AG04449 (cell line): ENCODE measurements at places on chromosomes 5 and 9.

- DNase-seq, result no peak
Measured at GRCh38 chr9:124897570-124898460, 35.9 kb downstream of the ARPC5L start.

- no peak for DNase-seq
Measured at GRCh38 chr9:123591283-123591682, 235.3 kb downstream of the CRB2 start.

GRCh38 chr5:1080432-1080831 is 31.4 kb downstream of the SLC12A7 start:
- DNase-seq, result no peak

GRCh38 chr9:128011071-128011817 is 30.5 kb upstream of the EEIG1 start:
- DNase-seq, result no peak

- DNase-seq, result no peak
Measured at GRCh38 chr5:167051402-167051768, 1240.1 kb upstream of the WWC1 start.

DNA sequence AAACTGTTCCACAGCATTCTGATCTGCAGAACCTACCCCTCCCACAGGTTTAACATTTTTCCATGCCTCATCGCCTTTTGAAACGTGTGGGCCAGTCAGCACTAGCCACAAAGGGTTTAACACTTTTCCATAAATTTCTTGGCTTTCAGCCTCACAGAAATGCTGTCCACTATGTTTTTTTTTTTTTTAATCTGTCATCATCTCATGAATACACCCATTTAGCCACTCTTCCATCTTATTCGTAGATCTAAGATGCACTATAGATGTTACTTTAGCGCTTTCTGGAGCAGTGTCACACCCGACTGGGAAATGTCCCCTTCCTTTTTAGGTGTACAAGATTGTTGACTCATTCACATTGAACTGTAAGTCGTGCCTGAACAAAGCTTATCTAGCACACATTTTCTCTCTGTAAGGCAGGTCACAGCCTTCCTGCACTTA is 62.3 kb downstream of the GCNT1 start:
- DNase-seq, result no peak

- DNase-seq, result no peak
Measured at GRCh38 chr5:60585618-60586017, 114.3 kb downstream of the DEPDC1B start.

- DNase-seq, result no peak
Measured at GRCh38 chr9:129868872-129869486, 33.7 kb downstream of the USP20 start.

- DNase-seq, result no peak
Measured at GRCh38 chr9:14350754-14351153, 36.8 kb upstream of the NFIB start.

- DNase-seq, result no peak
Measured at GRCh38 chr5:68426586-68426985, 211.0 kb downstream of the PIK3R1 start.

GRCh38 chr5:145008876-145009530 is 826.1 kb downstream of the PRELID2 start:
- no peak for DNase-seq

- DNase-seq, result no peak
Measured at GRCh38 chr5:10266137-10266536, 16.1 kb downstream of the CCT5 start.

DNA sequence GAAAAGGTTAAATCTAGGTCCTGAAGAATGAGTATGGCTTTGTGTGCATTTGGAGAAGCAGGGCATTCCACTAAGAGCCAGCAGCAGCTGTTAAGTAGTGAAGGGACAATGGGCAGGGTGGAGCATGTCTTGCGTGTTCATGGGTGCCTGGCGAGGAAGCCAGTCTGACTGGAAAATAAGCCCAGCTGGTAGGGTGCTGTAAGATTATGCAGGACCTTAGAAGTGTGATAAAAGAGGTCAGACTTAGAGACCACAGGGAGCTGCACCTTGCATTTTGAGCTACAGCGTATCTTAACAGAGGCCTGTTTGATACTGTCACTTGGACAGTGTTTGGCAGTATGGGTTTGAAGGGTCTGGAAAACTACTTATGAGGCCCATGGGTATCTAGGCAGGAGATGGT is 131.7 kb upstream of the ELL2 start:
- DNase-seq, result no peak

GRCh38 chr9:95678759-95679158 is 162.0 kb upstream of the PTCH1 start:
- no peak for DNase-seq

DNA sequence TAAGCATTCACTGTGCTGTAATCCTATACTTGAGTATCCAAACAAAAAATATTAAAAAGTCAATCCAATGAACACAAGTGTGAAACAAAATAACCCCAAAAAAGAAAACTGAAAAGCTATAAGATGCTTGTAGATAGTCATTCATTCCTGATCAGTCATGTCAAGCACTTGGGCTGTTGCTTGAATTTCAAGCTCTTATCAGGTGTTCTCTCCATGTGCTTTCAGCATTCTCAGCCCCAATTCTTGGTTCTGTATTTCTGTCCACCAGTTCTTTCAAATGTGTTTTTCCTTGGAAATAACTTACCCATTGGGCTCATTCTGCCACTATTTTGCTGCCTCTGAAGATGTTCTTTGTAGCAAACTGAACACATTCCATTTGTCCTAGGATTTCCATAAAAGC is 4.7 kb downstream of the ZFAND5 start:
- DNase-seq, result no peak

GRCh38 chr5:36877667-36878391 is 1.3 kb downstream of the NIPBL start:
- DNase-seq, result no peak

DNA sequence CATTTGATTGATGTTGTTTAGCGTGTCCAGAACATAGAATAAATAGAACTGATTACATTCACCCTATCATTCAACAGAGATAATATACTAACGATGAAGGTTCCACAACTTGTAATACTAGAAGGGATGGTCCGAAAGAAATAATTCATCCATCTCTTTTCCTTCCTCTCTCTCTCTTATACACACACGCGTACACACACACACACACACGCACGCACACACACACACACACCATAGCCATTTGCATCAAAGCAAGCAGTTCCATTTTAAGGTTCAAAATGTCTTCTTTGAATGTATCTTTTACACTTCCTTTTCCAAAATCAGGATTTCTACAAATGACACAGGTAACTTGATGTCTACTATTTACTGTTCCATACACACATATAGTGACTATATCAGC is 887 bp downstream of the GDA start:
- DNase-seq, result no peak

DNA sequence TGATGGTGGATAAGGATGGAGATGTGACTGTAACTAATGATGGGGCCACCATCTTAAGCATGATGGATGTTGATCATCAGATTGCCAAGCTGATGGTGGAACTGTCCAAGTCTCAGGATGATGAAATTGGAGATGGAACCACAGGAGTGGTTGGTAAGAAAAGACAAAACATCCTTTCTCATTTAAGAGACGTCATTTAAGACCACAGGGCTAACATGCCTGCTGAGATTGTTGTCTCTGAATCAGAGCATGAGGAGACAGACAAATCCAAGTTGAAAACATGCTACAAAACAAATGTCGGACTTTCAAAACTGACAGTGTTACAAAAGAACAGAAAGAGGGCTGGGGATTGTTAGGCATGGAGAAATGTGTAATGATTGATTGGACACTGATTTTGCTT is 4.6 kb downstream of the CCT5 start:
- DNase-seq, result no peak

DNA sequence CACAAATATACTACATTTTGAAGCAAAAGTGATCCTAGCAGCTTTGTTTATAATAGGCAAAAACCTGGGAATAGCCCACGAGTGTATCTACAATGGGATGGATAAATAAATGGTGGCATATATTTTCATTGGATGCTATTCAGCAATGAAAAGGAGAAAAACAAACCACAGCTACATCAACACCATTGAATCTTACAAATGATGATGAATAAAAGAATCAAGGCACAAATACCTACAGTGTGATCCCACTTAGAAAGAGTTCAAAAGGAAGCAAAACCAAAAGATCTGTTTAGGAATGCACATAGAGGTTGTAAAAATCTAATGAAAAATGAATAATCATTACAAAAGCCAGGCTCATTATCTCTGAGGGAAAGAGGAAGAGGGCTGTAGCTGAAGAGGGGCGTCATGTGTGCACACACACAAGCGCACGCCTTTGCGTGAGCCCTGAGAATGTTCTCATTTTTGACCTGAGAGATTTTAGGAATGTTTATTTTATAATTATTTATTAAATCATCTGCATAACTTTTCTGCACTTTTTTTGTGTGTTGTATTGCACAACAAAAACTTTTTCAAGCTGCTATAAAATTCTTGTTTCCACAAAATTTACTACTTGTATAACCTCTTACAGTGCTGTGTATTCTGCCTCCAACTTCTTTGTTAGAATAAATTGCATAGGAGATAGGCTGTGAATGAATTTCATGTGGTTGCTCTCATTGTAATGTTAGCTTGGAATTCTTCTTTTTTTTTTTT is 5.9 kb upstream of the RHOBTB3 start:
- DNase-seq, result no peak

DNA sequence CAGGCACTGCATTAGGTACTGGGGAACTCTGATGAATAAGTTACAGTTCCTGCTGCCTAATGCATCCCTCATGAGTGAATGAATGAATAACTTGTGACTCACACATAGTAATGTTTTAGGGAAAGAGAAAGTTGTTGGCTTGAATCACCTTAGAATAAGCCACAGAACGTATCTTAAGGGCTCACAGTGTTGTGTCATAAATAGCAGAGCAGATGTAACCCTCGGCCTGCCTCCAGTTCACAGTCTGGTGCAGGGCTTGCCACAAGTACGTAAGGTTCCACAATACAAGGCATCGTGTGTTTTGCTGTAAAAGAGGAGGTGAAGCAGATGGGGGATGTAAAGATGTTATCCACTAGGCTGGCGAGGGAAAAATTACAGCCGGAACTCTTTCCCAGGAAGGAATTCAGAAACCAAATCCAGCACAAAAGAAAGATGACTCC is 218.7 kb downstream of the TRPM3 start:
- peak; percentile 99 for DNase-seq

DNA sequence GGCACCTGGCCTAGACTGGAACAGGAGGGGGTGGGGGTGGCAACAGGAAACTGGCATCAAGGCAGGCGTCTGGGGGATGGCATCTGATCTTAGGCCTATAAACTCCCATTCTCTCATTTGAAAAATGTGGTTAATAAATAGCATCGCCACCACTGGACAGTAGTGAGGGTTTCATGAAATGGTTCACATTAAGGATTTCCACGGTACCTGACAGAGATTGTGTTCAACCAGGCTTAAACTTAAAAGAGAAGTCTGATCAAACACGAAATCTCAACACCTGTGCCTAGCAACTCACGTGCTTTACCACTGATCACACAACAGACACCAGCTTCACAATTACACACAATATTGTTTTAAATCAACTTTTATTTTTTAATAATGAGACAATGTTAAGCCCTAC is 3.0 kb downstream of the DENND1A start:
- no peak for DNase-seq

DNA sequence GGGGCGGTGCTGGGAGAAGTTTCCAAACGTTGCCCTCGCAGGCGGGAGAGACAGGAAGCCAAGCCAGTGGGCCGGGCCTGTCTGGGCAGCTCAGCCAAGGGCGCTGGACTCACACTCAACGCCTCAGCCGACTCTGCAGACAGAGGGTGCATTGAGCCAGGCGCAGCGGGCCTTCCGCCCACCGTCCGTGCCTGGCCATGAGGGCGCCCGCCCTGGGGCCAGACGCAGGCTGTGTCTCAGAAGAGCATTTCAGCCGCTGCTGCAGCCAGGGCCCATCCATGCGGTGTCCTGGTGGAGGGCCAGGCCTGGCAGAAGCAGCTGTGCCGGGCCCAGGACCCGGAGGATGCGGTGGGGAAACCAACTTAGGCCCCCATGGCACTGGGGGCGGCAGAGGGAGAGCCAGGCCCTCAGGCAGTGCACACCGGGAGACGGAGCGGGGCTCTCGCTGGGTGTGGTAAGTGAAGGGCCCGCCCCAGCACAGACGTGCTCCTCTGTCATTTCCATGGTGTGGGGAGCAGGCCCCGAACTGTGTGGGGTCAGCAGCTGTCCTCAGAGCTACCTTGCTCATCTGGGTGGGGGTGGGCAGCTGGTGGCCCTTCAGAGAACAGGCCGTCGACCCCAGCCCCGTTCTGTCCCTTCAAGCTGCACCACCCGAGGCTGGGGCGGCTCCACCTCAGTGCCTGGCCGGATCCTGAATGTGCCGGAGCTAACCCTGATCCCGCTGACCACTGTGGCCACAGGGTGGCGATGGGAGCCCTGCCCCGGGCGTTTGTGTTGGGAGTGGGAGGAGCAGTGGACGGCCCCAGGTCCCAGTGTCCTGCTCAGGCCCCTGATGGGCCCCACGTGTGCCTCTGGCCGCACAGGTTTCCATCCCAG is 18.0 kb downstream of the DNLZ start:
- no peak for DNase-seq

DNA sequence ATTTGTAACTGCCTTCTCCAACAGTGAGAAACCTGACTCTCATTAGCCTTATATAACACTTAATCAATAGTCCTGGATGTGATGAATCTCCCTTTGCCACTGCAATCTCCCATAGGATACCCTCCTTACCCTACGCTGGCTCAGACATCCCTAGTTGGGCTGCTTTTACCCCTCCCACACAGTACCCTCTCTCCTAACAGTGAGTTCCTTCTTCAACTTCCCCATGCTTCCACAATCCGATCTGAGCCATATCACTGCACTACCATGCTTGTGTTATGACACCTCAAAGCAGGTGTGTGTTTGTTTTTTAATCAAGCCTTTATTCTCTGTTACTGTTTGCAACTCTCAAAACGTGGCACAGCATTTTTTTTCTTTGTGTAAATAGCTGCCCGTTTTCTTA is 60.5 kb upstream of the C9orf72 start:
- no peak for DNase-seq

GRCh38 chr5:13581132-13581531 is 363.4 kb downstream of the DNAH5 start:
- DNase-seq, result no peak

GRCh38 chr5:40365342-40366330 is 314.1 kb upstream of the PTGER4 start:
- no peak for DNase-seq

DNA sequence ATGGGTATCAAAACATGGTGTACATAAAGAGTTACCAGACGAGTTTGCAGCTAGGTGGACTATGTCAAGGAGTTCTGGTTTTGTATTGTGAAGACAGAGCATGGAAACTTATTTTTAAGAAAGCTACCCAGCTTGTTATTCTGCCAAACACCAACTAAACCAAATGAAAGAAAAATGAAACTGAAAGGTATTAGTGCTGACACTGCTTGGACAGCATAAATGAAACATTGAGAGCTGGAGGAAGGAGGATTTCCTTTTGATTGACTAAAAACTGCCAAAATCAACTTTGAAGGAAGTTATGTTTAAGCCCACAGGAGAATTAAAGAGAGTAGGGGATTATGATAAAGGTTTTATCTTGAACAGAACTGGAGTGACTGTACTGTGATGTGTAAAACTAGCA is 766.2 kb downstream of the PTPRD start:
- DNase-seq, result no peak

GRCh38 chr9:81690251-81690851 is 1.0 kb upstream of the TLE1 start:
- no peak for DNase-seq
